Large intestine (tissue), 12 donors: ENCODE measurements at places on chromosomes 1 and 21.

- no peak overlapping the region for H3K27ac ChIP-seq
- DNase-seq, result peak; percentile 28
- no peaks in the 10 kb centered on the region for H3K27me3 ChIP-seq
Measured at GRCh38 chr1:161792740-161793139, 26.6 kb downstream of the ATF6 start.

- H3K4me3 ChIP-seq, result no peak overlapping the region
- no peaks in the 10 kb centered on the region for H3K4me1 ChIP-seq
- H3K36me3 ChIP-seq, result peaks cover 81% of the 10 kb centered on the region
- no peaks in the 10 kb centered on the region for H3K27me3 ChIP-seq
- DNase-seq, result no peak
Measured at GRCh38 chr1:46030876-46031660, 101.4 kb downstream of the PIK3R3 start.

- H3K36me3 ChIP-seq, result peaks cover 32% of the 10 kb centered on the region
- peaks cover 5% of the 10 kb centered on the region for H3K27me3 ChIP-seq
- DNase-seq, result no peak
- H3K4me3 ChIP-seq, result peak overlapping the region; percentile 79
- peaks cover 46% of the 10 kb centered on the region for H3K4me1 ChIP-seq
Measured at GRCh38 chr1:155131285-155131684, 3.6 kb downstream of the EFNA1 start.

GRCh38 chr1:151346082-151346768 is 827 bp downstream of the RFX5 start:
- peaks cover 9% of the 10 kb centered on the region for H3K4me1 ChIP-seq
- peaks cover 35% of the 10 kb centered on the region for H3K36me3 ChIP-seq
- peak overlapping the region; percentile 76 for H3K4me3 ChIP-seq
- peak overlapping the region; percentile 97 for H3K27ac ChIP-seq

GRCh38 chr1:161032409-161032808 is 6.4 kb downstream of the TSTD1 start:
- no peaks in the 10 kb centered on the region for H3K27me3 ChIP-seq
- H3K4me1 ChIP-seq, result peaks cover 5% of the 10 kb centered on the region
- H3K4me3 ChIP-seq, result no peak overlapping the region
- H3K27ac ChIP-seq, result no peak overlapping the region

- no peaks in the 10 kb centered on the region for H3K27me3 ChIP-seq
- no peak for DNase-seq
- no peak overlapping the region for H3K27ac ChIP-seq
- H3K4me1 ChIP-seq, result no peaks in the 10 kb centered on the region
Measured at GRCh38 chr1:163347106-163347505, 25.4 kb downstream of the NUF2 start.

GRCh38 chr1:32356478-32356877 is 5.8 kb downstream of the FAM229A start:
- H3K27me3 ChIP-seq, result no peaks in the 10 kb centered on the region
- H3K36me3 ChIP-seq, result peaks cover 4% of the 10 kb centered on the region
- no peak overlapping the region for H3K4me3 ChIP-seq

DNA sequence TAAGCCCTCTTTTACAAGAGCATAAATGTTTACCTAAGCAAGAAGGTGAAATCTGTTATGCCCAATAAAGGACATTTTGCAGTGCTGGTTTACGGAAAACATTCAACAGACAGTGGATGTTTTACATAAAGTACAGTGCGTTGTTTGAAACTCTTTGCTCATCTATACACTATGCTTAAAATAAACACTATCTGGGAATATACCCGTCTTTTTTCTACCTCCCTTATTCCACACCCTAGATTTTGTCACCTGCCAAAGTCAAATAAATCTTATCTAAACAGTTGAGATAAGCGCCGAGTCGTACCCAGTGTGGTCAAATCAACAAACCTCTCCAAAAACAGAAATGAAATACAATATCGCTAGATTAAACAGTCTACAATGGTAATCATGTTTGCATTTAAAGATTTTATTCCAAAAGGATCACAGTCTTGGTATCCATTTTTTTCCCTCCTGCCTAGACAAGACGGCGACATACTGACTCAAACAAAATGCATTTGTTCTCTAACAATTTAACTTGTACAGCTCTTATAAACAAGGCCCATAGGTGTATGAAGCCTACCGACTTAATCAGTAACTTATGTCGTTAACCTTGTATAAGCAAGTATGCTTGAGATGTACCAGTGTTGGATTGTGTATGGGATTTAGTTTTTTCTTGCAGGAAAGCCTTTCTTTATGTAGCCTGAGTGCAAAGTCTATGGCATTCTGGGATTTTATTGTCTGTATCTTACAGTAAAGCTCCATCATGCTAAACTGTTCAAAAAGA is 189.1 kb downstream of the FMN2 start:
- peak; percentile 24 for DNase-seq
- peak overlapping the region; percentile 29 for H3K27ac ChIP-seq
- H3K4me3 ChIP-seq, result no peak overlapping the region
- H3K4me1 ChIP-seq, result peaks cover 3% of the 10 kb centered on the region

- no peak for DNase-seq
- H3K4me3 ChIP-seq, result no peak overlapping the region
- peaks cover 37% of the 10 kb centered on the region for H3K4me1 ChIP-seq
- no peaks in the 10 kb centered on the region for H3K36me3 ChIP-seq
- no peaks in the 10 kb centered on the region for H3K27me3 ChIP-seq
Measured at GRCh38 chr1:202031796-202032195, 21.4 kb downstream of the ELF3 start.

GRCh38 chr1:247204177-247204647 is 32.4 kb upstream of the ZNF124 start:
- H3K27me3 ChIP-seq, result no peaks in the 10 kb centered on the region
- no peak for DNase-seq
- H3K36me3 ChIP-seq, result peaks cover 7% of the 10 kb centered on the region
- peaks cover 4% of the 10 kb centered on the region for H3K4me1 ChIP-seq

DNA sequence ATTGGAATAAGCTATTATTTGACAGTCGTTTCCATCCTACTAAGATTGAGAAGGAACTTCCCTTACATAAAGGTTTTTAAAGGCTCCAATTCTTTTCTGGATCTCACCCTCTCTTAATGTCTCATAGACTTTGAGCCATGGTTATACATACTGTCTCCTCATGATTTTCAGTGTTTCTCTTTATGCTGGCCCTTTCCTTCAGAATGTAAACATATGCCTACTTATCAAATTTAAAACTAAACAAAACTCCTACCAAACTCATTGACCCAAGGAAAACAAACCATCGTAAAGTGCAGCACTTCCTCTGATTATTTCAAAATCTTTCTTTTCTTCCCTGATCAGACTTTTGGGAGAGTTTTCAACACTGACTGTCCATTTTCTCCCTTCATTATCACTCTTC is 163.4 kb upstream of the DPYD start:
- H3K27ac ChIP-seq, result no peak overlapping the region
- H3K4me3 ChIP-seq, result no peak overlapping the region
- H3K36me3 ChIP-seq, result no peaks in the 10 kb centered on the region
- no peaks in the 10 kb centered on the region for H3K27me3 ChIP-seq
- no peak for DNase-seq
- no peaks in the 10 kb centered on the region for H3K4me1 ChIP-seq

DNA sequence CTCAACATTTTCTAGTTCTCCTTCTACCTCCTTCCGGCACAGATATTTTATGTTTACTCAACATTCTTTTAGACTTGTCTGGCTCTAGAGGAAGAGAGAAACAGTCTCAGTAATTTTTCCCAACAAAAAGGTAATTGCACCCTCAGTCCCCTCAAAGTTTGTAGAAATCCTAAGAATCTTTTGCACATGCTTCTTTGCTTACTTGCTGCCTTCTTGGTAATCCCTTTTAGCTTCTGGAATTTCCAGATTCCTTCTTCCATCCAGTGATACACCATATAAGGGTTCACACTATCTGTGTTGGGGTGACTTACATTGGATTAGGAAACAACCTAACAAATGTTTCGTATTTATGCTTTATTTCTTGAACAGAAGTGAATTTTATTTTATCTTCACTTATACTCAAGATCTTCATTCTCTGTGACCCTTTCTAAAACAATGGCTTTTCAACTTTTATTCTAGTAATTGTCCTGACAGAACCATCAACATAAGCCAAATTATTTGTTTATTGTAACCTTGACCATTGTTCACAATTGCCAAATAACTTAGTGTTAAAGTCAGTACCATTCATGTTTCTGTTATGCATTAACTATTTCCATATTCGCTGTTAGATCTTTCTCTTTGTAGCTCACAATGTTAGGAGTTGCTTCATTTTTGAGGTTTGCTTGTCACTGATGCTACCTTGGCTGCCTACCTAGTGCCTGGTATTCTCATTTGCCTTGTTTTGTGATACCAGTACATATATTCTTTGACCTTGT is 238.1 kb downstream of the HMCN1 start:
- no peak overlapping the region for H3K27ac ChIP-seq
- H3K4me3 ChIP-seq, result no peak overlapping the region
- DNase-seq, result no peak

DNA sequence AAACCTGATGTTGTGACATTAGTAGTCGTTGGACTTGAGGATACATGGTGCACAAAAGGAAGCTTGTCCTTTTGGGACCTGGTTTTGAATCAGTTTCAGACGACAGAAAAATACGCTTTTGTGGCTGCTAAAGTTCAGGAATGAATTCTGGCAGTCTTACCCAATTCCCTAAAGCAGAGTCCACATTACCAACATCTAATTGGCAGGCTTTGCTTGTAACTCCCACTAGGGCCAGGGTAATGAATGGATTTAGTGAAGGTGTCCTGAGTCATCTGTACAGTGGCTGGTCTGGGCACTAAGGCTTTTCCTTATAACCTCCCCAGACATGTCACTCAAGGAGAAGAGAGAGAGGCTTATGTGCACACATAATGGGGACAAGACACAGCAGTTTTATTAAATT is 66.2 kb upstream of the RNPC3 start:
- DNase-seq, result no peak
- H3K27me3 ChIP-seq, result no peaks in the 10 kb centered on the region
- no peak overlapping the region for H3K4me3 ChIP-seq
- H3K27ac ChIP-seq, result no peak overlapping the region

DNA sequence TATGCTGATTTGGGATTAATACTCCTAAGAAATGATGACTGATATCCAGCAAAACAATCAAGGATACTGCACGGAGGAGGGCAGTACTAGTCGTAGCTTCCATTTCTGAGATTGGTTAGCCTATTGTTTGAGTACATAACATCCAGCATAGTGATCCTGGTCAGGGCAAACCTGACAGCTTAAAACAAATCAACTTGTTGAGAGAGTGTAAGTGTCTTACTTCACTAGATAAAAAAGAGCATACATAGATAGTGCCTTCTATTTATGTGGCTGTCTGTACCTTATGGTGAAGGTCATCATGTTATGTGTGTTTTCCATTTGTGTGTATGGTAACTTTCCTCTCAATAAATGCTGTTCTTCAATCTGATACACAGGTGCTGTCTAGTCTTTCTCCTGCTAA is 228.4 kb downstream of the PTGER3 start:
- no peak for DNase-seq
- no peak overlapping the region for H3K27ac ChIP-seq
- no peaks in the 10 kb centered on the region for H3K4me1 ChIP-seq
- H3K4me3 ChIP-seq, result no peak overlapping the region

DNA sequence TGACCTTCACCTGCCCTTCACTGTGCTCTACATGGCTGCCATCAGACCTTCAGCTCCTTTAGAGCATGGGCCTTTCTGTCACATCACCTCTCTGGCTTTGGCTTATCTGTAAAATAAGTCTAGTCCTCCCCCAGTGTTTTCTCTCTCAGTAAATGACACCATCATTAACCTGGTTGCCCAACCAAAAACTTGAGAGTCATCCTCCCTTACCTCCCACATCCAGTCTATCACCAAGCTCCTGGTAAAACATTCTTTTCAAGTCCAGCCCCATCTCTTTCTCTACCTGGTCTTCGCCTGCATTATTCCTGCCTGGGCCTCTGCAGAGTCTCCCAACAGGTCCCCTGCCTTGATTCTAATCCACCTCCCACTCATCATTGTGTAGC is 13.1 kb downstream of the SLC26A9 start:
- no peak for DNase-seq
- H3K27me3 ChIP-seq, result peaks cover 31% of the 10 kb centered on the region
- no peaks in the 10 kb centered on the region for H3K36me3 ChIP-seq
- no peaks in the 10 kb centered on the region for H3K4me1 ChIP-seq
- H3K4me3 ChIP-seq, result no peak overlapping the region

GRCh38 chr1:55893155-55893554 is 678.0 kb upstream of the USP24 start:
- H3K4me1 ChIP-seq, result no peaks in the 10 kb centered on the region
- no peaks in the 10 kb centered on the region for H3K27me3 ChIP-seq
- no peak for DNase-seq
- no peak overlapping the region for H3K4me3 ChIP-seq
- no peak overlapping the region for H3K27ac ChIP-seq

DNA sequence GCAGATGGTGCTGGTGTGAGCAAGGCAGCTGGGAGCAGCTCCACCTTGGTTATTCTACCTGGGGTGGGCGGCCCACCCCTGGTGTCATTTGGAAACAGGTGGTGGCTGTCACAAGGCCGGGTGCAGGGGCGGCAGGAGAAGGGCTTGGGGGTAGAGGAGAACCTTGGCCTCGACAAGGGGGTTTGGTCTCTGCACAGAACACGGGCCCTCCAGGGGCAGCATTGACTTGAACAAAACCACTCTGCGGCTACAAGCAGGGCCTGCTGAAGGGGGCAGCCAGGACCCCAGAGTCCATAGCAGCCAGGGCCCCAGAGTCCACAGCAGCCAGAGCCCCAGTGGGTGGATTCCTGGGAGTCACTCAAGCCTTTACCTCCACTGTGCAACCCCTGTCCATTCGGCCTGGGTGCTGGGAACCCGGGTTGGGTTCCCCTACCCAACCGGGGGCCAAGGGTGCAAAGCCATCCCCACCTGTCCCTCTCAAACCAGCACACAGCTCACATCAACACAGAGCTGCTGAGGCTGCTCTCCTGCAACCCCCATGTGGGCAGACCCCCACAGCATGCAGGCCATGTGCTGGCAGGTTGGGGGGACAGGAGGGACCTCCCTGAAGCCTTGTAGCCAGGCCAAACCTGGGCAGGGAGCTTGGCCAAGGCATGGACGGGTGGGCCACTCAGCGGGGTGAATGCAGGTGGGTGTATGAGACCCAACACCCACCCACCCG is 7.7 kb downstream of the TRIM11 start:
- DNase-seq, result no peak
- H3K4me3 ChIP-seq, result no peak overlapping the region
- no peaks in the 10 kb centered on the region for H3K4me1 ChIP-seq

- H3K4me1 ChIP-seq, result no peaks in the 10 kb centered on the region
- no peak overlapping the region for H3K27ac ChIP-seq
- no peaks in the 10 kb centered on the region for H3K27me3 ChIP-seq
- DNase-seq, result no peak
- H3K4me3 ChIP-seq, result no peak overlapping the region
Measured at GRCh38 chr1:30196457-30196856, 526.9 kb downstream of the MATN1 start.

DNA sequence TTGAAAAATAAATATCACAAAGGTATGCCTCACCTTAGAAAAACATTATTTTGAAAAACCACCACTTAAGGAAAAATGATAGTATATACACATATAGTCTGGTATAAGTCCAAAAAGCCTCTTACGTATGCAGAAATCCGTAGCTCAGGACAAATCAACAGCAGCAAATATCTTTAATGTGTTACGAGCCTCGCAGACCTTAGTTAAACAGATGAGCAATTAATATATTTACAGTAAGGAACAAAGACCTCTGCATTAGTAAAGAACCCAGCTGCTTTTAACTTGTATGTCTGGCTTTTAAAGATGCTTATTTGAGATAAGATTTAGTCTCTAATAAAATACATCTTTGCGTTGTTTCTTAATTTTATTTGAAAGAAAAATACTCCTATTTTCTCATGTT is 79.9 kb upstream of the CHRM3 start:
- no peaks in the 10 kb centered on the region for H3K4me1 ChIP-seq
- no peak for DNase-seq
- H3K27ac ChIP-seq, result no peak overlapping the region
- no peak overlapping the region for H3K4me3 ChIP-seq
- no peaks in the 10 kb centered on the region for H3K27me3 ChIP-seq
- no peaks in the 10 kb centered on the region for H3K36me3 ChIP-seq

GRCh38 chr1:109927911-109928321 is 17.3 kb downstream of the CSF1 start:
- H3K27me3 ChIP-seq, result no peaks in the 10 kb centered on the region
- no peak for DNase-seq
